ENCODE measurements at places on chromosomes 2 and 18. TPM values are rescaled to one million over a fixed set of nuclear protein-coding genes. Genes with fewer than 3 reads are reported as not detected.

The UPP2 gene
- not detected for total RNA-seq

The AOX1 gene
- 46.9 TPM for total RNA-seq

The STK39 gene
- total RNA-seq, result 18.6 TPM

The ACTG2 gene
- total RNA-seq, result 9.4 TPM

The TDRD15 gene
- total RNA-seq, result 0.19 TPM

- no peak overlapping the region for H3K4me3 ChIP-seq
- H3K4me1 ChIP-seq, result peaks cover 12% of the 10 kb centered on the region
- H3K36me3 ChIP-seq, result no peaks in the 10 kb centered on the region
- no peak overlapping the region for H3K27ac ChIP-seq
These were observed 27.8 kb downstream of the CTIF start for GRCh38 chr18:48566589-48566988.

- no peaks in the 10 kb centered on the region for H3K36me3 ChIP-seq
- no peak overlapping the region for H3K4me3 ChIP-seq
- H3K27ac ChIP-seq, result no peak overlapping the region
- no peak for DNase-seq
- peaks cover 8% of the 10 kb centered on the region for H3K4me1 ChIP-seq
These were observed 2.8 kb upstream of the ZBTB14 start for GRCh38 chr18:5298156-5298852.

DNA sequence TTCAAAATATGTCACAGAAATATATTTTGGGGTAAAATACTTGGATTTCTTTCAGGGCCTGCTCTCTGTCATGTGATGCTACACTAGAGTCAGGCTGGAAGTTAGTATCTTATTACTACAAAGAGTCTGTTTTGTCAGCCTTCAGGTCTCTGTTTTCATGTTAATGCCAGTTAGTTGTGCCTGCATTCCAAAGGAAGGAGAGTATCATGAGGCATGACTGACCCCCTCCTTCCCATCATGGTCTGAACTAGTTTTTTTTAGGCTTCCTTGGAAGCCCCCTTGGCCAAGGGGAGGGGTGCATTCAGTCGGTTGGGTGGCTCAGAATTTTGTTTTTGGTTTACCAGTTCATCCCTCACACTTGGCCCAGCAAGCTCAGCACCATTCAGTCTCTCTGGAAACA is 318.0 kb downstream of the ALK start:
- no peak overlapping the region for H3K4me3 ChIP-seq
- H3K36me3 ChIP-seq, result no peaks in the 10 kb centered on the region
- no peak overlapping the region for H3K27ac ChIP-seq
- H3K4me1 ChIP-seq, result no peaks in the 10 kb centered on the region
- H3K27me3 ChIP-seq, result no peaks in the 10 kb centered on the region
